ENCODE measurements at places on chromosomes 7 and 10. TPM values are rescaled to one million over a fixed set of nuclear protein-coding genes. Genes with fewer than 3 reads are reported as not detected.

GRCh38 chr10:32582946-32583345 is 137.0 kb downstream of the CCDC7 start:
- no peak for DNase-seq

- DNase-seq = no peak
Observed at GRCh38 chr7:36459236-36459960, 69.7 kb downstream of the ANLN start.

Gene SOSTDC1
- total RNA-seq = 12.6 TPM

- no peak for DNase-seq
Observed at GRCh38 chr7:101093906-101094305, 8.6 kb downstream of the TRIM56 start.

Gene ZNF853
- 23.6 TPM for total RNA-seq

DNA sequence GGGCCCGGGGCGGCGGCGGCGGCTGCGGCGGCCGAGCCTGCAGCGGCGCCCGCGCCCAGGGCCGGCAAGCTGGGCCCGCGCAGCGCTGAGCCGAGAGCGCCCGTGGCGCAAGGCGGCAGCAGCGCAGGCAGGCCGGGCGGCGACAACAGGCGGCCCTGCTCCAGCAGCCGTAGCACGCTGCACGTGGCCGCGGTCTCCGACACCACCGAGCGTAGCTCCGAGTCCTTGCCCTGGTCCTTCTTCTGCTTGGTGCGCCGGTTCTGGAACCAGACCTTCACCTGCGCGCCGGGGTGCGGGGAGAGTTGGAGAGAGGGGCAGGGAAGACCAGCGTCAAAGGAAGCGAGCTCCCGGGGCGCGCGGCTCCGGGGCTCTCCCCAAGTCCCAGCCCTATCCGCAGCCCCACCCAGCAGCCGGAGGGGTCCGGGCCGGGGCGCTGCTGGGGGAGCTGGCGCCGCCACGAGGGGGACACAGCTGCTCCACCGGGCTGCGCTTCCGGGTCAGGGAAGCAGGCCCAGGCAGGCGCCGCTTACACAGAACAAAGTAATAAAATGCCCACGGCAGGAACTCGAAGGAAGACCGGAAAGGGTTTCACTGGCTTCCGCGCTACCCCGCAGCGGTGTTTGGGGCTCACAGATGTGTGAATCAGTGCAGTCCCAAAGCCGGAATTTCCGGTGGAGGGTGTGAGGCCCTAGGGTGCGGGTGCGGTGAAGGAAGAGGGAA is 3.6 kb downstream of the VAX1 start:
- no peak for DNase-seq

- no peak for DNase-seq
Observed at GRCh38 chr7:45203936-45204445, 46.4 kb downstream of the RAMP3 start.

Gene AQP1
- total RNA-seq = 0.31 TPM

GRCh38 chr7:112038353-112038752 is 167.8 kb downstream of the DOCK4 start:
- no peak for DNase-seq

DNA sequence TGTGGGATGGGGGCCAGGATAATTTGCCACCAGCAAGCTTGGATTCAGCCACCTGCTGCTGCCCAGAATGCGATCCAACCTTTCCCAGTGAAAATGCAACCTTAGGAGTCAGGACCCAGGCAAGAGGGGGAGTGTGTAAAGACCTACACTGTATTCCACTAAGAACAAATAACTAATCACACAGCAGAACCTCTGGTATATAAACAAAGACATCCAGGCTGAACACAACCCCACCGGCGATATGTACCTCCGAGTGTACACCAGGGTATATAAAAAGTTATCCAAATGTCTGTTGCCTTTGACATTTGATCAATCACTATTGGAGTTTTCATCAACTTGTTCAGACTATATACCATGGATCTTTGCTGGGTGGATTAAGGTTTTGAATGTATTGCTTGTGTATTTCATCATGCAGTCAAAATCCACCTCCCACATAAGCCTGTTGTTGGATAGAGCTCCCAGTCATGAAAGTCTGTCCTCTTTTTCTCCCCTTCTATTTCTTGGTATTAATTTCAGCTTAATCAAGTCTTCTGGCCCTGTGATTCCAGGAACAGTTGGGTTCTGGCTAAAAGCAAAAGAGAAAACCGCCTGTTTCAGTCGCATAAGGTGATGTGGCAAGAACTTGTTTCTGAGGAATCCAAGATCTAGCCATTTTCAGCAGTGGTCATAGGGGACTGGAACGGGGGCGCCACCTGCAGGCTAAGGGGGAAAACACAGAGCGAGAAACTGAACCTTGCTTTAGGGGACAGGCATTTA is 290.7 kb downstream of the CCDC3 start:
- peak; percentile 50 for DNase-seq

- no peak for DNase-seq
Observed at GRCh38 chr7:44331682-44332081, 6.3 kb upstream of the CAMK2B start.

DNA sequence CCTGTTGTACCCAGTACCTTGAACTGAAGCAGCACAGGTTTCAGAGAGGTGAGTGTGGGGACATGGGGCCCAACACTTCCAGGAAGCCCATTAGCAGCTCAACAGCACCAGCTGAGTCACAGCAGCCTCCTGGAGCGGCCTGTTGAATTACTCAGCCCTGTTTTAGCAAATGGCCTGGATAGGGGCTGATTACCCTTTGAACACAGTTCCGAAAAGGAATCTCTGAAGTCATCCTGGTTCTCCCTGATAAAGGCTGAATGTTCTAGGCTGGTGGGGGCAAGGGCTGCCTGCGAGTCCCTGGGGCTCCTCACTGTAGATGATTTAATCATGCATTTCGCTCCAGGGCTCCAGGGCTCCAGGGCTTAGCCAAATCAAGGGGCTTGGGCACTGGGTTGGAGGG is 287.5 kb downstream of the GRID1 start:
- peak; percentile 27 for DNase-seq
